CD4-positive, alpha-beta T cell treated with Interleukin-6 at 100 ng/mL for 8 hours (primary cell): ENCODE measurements at places on chromosomes 16 and 17.
A peak's percentile ranks its signal among the peaks of the same experiment; 100 is the strongest.

- DNase-seq = no peak
Measured at GRCh38 chr16:30958175-30959079, 873 bp downstream of the SETD1A start.

GRCh38 chr16:11511801-11512200 lies 74.9 kb downstream of the LITAF start:
- no peak for DNase-seq

DNA sequence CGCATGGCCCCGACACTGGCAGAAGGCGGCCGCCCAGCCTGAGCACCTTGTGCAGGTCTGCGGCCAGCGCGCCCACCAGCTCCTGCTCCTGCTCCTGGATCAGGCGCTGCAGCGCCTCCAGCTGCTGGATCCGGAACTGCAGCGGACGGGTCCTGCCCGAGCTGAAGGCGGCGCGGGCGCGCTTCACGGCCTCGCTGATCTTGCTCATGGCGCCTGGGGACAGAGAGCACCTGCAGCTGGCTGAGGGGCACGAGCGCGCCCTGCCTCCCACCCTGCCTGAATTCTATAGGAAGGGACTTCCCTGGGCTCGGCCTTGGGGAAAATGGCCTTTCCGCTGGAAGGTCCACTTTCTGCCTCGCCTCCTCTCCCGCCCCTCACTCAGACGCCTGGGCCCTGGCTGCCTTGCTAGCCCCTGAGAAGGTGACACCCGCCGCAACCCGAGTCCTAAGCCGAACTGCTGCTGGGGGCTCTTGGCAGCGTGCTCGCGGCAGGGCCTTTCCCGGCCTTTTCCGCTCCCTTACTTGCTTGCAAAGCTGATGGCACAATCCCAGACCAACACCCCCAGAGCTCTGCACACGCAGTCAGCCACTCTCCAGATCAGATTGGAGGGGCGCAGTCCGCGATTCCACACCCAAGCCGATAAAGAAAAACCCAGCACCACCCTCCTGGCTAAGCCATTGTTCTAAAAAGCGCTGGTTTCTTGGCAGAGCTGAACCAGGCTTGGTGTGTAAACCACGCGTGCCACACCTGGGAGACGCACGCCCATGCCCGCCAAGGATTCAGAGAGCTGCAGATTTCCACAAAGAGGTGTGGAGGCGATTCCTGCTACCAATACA lies 3.0 kb downstream of the ALDH3A1 start:
- peak; percentile 76 for DNase-seq

DNA sequence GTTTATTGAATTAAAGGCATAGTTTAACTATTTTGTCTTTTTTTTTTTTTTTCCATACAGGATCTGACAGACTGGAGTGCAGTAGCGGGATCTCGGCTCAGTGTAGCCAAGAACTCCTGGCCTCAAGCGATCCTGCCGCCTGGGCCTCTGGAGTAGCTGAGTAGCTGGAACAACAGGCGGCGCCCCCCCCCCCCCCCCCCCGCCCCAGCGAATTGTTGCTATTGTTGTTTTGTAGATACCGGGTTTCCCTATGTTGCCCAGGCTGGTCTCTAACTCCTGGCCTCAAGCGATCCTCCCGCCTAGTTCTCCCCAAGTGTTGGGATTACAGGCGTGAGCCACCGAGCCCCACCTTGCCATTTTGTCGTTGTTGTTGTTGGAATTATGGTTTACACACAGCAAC lies 1.3 kb upstream of the CENPV start:
- no peak for DNase-seq

DNA sequence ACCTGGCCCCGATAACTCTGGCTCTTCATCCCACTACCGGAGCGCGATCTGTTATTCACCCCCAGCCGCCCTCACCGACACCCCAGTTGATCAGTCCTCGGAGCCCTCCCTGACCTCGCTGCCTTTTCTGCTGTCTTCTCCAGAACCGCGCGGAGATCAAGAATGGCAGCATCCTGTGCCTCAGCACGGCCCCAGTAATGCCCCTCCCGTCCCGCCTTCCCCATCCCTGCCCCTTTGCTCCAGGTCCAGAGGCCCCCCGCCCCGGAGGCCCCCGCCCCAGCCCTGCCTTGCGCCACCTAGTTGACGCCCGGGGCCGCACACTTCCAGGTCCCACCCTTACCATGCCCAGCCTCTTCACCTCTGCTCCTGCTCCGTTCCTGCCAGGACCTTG lies 872 bp downstream of the ELMO3 start:
- no peak for DNase-seq

DNA sequence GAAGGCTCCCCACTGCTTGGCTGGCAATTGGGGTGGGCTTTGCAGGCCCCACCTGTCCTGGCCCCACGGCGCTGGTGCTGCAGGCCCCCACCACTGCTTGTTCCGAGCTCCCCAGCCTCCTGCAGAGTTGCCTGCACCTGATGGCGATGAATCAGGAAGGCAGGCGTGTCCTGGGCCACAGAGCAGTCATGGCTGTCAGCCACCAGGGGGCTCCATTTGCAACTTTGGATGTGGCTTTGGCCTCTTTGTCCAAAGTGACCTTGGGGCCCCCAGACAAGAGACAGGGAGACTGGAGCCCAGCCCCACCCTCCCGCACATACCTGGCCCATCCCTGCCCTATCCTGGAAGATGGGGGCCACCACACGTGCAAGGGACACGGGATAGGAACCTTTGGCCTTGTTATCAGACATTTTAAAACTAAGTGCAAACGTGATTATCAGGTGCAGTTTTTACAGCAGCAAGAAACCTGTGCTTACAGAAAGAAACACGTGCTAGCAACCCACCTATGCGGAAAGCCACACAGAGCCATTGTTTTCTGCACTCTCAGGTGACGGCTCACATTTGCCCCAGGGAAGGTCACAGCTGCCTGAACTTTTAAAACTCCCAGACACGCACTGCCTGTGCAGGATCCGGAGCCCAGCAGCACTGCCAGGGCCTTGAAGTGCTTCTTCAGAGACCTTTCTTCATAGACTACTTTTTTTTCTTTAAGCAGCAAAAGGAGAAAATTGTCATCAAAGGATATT lies at the start of gene DNASE1:
TSS of gene DNASE1 (plus strand) at position 443 of the 743 bp plus-strand sequence. CDS start 683 bp downstream, outside the sequence.
- DNase-seq = peak; percentile 51

GRCh38 chr16:13435873-13436474 lies 484.0 kb upstream of the ERCC4 start:
- DNase-seq = no peak

DNA sequence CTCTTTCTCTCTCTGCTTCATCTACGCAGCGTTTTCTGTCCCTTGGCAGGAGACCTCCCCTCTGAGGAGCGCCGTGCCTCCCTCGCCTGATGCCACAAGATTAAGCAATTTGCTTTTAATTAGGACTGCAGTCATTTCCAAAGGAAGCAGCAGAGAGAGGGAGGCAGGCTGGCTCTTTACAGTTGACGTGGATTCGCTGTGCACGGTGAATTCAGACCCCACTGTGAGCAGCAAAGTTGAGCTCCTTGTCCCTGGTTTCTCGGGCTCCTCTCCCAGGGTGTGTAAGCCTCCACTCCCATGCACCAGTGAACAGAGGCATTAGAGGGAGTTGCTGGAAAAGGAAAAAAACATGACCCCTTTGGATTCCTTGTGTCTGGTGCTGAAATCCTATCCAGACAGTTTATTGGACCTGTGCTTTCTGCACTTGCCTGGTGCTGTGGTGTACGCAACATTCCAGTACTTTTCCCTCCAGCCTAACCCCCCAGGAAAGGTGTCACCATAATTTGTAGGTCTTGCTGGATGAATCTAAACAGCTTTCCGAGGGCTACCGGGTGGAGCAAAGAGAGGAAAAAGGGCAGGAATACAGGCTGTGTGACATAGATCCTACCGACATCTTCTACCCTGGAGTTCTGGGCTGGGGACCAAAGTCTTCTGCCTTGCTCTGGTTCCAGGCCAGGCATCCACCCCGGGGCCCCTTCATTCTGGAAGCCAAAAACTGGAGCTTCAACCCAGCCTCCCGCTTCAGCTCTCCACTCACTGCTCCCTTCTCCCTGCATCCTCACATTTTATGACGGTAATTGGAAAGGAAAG lies 171.0 kb downstream of the MAF start:
- no peak for DNase-seq

DNA sequence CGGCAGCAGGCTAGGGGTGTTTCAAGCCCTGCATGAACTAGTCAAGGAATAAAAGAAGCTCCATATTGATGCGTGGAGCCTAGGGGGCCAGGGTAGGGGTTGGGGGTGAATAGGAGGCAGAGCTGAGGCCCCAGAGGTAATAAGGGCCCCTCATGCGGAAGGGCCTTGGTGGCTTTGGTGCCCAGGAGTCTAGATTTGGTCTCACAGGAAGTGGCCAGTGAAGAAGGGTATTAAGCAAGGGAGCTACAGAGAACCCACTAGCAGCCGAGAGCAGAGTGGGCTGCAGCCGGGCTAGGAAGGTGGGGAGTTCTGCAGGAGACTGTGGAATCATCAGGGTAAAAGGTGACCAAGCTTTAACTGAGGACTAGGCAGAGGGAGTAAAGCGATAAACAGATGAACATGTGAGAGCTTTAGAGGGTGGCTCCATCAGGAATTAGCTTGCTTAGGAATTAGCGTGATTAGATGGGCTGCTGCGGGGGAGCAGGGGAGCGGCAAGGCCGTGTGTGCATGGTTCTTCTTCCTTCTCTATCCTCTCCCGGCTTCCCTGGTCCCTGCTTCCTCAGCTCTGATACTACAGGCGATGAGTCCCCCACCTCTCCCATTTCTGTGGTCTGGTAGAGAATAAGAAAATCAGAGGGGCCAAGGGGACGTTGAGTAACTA lies 9.8 kb downstream of the GNGT2 start:
- no peak for DNase-seq
